Calu3 (cell line): ENCODE measurements at places on chromosomes 1 and 21. TPM values are rescaled to one million over a fixed set of nuclear protein-coding genes. Genes with fewer than 3 reads are reported as not detected.

DNA sequence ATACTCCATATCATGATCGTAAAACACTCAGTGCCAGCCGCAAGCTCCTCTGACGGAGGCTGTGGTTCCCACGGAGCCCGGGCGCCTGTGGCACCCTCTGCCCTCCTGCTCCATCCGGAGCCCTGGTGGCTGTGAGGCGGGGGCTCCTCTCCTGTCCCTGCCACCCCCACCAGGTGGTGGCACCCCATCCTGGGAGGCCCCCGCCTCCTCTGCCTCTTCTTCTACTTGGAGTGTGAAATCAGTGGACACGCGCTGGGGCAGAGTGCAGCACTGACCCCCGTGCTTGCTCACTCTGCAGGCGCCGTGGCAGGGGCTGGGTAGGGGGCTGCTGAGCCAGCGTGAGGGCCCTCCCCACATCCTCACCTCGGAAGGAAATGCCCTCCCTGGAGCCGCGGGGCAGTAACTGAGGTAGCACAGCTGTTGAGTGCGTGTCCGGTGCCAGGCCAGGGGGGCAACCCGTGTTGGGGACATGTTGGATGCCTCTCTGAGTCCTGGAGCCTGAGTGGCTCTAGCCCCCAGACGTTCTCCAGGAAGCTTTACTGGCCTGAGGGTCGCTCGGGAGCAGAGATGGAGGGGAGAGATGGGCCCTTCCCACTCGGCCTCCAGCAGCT lies 58.7 kb upstream of the ABCG1 start:
- no peak for DNase-seq

- DNase-seq = no peak
Observed at GRCh38 chr1:79117376-79117775, 110.8 kb upstream of the ADGRL4 start.

- DNase-seq = no peak
Observed at GRCh38 chr1:191714845-191715244, 443.4 kb upstream of the RGS18 start.

DNA sequence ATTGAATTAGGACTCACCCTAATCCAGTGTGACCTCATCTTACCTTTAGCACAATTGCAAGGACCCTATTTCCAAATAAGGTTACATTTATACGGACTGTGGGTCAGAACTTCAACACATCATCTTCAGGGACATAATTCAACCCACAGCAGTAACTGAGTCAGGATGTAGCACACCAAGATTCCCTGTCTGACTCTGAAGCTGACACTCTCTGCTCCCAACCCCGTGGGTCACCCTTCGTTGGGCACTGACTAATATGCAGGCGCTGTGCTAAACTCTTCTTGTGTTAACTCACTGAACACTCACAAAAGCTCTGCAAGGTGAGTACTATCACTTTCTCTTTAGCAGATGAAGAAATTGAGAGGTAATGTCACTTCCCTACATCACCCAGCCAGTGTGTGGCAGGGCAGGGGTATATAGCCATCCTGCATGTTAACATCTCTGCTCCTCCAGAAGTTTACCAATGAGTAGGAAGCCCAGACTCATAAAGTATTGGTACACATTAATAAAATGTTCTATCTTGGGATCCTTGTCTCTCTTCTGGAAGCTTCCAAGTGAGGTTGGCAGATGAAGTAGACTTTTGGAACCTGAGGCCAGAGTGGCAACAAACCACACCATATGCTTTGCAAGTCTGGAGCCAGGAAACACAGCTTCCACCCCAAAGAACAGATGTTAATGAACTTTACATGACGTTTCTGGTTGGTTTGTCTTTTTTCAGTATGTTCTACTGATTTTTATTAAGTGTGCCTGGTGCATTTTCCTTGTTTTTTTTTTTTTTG lies 139.2 kb upstream of the KLHDC7A start:
- DNase-seq = no peak

- DNase-seq = no peak
Observed at GRCh38 chr1:108889706-108890384, 13.1 kb downstream of the GPSM2 start.

GRCh38 chr21:28332796-28333195 lies 659.9 kb downstream of the LTN1 start:
- no peak for DNase-seq

DNA sequence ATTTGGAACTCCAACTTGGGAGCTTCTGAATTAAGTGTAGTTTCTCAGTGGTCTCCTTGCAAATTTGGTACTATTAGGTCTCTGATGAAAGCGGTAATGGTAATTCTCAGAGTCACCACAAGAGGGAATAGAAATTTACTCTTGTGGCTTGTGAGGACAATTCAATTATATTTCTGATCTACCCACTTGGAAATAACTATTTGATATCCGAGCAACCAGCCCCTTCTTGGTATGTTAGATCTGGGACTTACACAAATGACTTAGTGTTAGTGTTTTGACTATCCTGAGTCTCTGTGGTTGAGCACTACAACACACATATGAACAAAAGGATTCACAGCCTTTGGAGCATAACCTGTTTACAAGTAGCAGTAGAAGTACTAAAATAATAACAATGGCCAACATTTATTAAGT lies 68.1 kb downstream of the RPS6KA1 start:
- peak; percentile 3 for DNase-seq

DNA sequence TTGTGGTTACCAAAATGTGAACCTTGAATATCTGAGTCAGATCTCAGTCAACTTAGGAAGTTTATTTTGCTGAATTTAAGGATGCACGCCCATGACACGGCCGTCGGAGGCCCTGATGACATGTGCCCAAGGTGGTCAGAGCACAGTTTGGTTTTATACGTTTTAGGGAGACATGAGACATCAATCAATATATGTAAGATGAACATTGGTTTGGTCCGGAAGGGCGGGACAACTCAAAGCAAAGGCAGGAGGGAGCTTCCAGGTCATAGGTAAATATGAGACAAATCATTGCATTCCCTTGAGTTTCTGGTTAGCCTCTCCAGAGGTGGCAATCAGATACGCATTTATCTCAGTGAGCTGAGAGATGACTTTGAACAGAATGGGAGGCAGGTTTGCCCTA lies 1.0 kb upstream of the PRMT2 start:
- no peak for DNase-seq

DNA sequence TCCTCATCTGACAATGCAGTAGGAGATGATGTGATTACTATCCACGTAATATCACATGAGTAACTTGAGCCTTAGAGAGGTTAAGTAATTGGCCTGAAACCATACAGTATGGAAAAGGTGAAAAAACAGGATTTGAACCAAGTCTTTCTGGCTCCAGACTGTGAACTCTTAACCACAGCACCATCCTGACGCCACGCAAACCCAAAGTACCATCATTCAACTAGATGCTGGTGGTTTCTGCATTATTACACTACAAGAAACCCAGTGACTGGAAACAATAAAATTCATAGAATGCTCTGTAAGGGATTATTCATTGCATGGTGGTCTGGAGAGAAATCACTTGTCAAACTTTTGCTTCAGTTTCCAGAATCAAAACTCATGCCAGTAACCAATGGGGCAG lies 90.7 kb downstream of the MAB21L3 start:
- DNase-seq = no peak

GRCh38 chr1:76682138-76682537 lies 185.1 kb upstream of the ST6GALNAC5 start:
- no peak for DNase-seq

- no peak for DNase-seq
Observed at GRCh38 chr1:27778056-27778455, 5.0 kb downstream of the STX12 start.

- DNase-seq = no peak
Observed at GRCh38 chr1:56849750-56850149, 4.8 kb upstream of the C8A start.

DNA sequence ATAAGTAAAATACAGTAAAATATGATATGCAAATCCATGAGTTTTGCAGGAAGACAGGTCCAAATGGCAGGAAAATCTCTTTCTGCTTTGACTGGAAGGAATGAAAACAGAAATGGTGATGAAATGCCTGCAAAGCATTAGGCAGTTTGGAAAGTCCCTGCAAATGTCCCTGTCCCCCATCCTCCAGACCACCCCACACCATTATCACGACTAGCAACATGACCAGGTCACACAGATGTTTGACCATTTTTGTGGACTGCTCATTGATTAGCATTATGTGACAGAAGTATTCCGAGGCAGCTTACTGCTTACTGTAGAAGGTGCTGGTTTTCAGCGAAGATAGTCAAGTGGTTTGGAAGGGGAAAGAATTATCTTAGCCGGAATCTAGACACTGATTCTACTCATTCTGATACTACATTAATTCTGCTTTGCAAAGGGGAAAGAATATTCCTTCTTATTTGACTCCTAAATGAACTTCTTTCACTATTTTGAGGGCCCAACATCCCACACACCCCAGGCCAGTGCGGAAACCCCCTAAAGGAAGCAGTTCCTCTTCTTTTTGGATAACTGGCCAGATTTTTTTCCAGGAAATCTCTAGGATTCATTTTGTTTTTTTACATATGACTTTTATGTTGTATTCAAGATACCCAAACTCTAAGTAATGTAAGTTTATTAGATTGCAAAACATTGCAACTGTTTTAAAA lies 9.5 kb upstream of the CR2 start:
- no peak for DNase-seq

DNA sequence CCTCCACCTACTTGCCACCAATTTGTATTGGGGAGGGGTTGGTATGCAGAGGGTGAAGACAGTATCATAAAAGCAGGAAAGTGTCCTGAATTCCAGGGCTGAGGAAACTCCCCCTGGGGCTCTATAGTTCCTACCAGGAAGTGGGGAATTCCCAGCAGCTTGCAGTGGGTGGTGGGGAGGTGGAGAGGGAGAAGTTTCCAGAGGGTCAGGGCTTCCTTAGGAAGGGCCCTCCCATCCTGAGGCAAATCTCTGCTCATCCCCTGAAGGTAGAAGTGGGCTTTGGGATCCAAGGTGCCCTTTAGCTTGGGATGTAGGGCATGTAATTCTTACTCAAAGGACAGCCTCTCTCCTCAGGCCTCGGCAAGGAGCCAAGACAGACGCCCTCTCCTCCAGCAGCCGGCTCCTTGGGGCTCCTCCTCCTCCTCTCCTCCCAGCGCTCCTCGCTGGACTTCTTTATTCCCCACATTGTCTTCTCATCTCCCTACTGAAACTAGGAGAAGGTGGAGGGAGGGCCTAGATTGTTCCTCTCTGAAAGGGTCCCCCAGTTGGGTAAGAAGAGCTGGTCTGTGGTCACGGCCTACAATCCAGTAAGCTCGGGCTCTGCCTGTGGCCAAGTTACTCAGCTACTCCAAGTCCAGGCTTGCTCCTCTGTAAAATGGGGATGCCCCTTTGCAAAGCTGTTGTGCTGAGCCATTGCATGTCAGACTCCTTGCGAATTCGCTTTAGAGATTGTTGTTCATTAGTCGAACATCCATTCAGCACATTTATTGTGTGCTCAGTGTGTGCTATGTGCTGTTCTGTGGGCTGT lies 17.9 kb upstream of the CSF1 start:
- DNase-seq = peak; percentile 33

DNA sequence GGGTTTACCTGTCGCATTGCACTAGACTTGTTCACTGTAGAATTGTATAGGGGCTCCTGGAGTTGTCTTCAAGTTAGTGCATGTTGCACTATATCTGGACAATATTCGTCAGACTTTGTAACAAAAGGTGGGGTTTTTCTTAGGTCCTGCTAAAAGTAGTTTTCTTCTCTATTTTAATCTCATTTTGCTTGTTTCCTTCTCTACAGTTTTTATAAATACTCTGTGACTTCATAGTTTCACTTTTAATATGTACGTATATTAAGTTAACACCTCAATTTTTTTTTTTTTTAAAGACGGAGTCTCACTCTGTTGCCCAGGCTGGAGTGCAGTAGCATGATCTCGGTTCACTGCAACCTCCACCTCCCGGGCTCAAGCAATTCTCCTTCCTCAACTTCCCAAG lies 26.5 kb upstream of the MRPS6 start:
- no peak for DNase-seq

DNA sequence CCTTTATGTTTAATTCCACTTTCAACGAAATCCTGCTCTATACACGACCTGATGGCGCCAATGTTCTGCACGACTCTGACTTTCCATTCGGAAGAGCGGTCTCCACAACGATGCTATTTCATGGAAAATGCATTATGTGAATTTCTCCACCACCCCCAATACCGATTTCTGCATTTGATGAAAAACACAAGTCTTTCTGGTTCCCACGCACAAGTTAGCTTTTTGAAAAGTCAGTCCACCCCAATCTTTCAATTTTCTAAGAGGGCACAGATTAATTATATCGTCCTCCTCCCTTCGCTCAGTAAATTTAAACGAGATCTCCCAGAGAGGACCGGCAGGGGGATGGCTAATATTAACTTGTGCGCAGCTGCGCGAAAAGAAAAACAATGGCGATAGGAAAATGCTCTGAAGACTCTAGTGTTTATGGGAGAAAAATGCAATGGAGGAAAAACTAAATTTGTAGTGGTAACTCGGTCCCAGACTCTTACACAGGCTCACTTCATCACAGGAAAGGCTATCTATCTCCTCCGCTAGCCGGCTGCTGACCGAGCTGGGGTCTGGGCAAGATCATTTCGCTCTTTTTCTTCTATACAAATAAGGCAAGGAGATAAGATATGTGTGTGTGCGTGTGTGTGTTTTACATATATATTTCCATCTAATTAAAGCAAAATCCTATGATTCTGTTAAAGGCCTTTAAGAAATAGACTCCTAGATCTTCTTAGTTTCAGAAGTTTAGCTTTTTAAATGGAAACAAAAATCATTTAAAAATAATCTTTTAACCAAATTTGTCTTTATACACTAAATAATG lies 1.2 kb upstream of the LHX8 start:
- DNase-seq = no peak

Gene ROR1
- total RNA-seq = 24.5 and 33.8 TPM in 2 replicates

Gene LINGO4
- total RNA-seq = not detected in 2 replicates

Gene CFHR5
- total RNA-seq = not detected in 2 replicates

Gene SLC37A1
- total RNA-seq = 24.9 and 30.9 TPM in 2 replicates

Gene LMNA
- total RNA-seq = 499 and 514 TPM in 2 replicates

Gene RSPH1
- 2.2 and 3.3 TPM in 2 replicates for total RNA-seq

Gene LDLRAD1
- total RNA-seq = 0.24 TPM in 1 of 2 replicates, not detected in the other

Gene RAB25
- 182 and 189 TPM in 2 replicates for total RNA-seq

Gene DRAXIN
- total RNA-seq = not detected in 2 replicates

Gene ANGPTL1
- total RNA-seq = 0.35 and 0.59 TPM in 2 replicates

Gene OR10J1
- total RNA-seq = not detected in 2 replicates
